Memory B cell (primary cell): ENCODE measurements at places on chromosomes 6 and 20.

GRCh38 chr6:168408504-168409136 is 32.4 kb upstream of the SMOC2 start:
- no peaks in the 10 kb centered on the region for H3K36me3 ChIP-seq
- no peak for DNase-seq
- H3K27me3 ChIP-seq = peaks cover 2% of the 10 kb centered on the region
- H3K4me1 ChIP-seq = no peaks in the 10 kb centered on the region

DNA sequence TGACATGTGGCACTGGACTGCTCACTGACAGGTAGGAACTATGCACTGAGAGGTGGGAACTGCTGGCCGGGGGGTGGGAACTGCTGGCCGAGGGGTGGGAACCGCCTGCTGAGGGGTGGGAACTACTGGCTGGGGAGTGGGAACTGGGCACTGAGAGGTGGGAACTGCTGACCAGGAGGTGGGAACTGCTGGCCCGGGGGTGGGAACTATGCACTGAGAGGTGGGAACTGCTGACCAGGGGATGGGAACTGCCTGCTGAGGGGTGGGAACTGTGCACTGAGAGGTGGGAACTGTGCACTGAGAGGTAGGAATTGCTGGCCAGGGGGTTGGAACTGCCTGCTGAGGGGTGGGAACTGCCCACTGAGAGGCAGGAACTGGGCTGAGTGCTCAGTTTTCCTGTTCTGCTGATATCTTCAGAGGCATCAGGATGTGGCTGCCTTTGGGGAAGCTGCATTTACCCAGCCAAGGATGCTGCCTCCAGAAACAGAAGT is 90.2 kb downstream of the THBS2 start:
- no peak overlapping the region for H3K4me3 ChIP-seq
- H3K27me3 ChIP-seq = peaks cover 3% of the 10 kb centered on the region
- no peak overlapping the region for H3K27ac ChIP-seq
- no peak for DNase-seq

GRCh38 chr6:134358320-134358719 is 40.4 kb upstream of the SGK1 start:
- H3K36me3 ChIP-seq = peaks cover 5% of the 10 kb centered on the region
- no peak overlapping the region for H3K27ac ChIP-seq
- H3K4me1 ChIP-seq = no peaks in the 10 kb centered on the region
- H3K27me3 ChIP-seq = no peaks in the 10 kb centered on the region
- no peak overlapping the region for H3K4me3 ChIP-seq

DNA sequence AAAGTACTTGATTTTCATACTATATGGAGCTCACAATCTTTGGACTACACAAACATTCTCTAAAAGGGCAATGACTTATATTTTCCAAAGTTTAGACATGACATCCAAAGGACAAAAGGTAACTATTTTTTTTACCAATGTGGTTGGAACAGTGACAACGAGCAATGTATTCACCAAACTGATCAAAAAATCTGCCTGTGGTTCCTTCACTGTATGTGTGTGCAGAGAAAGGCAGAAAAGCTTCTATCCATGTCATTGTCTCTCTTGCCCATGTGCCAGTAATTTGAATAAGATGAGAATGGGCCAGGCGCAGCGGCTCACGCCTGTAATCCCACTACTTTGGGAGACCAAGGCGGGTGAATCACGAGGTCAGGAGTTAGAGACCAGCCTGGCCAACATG is 25.5 kb downstream of the MCUR1 start:
- H3K27ac ChIP-seq = no peak overlapping the region
- H3K4me1 ChIP-seq = no peaks in the 10 kb centered on the region
- H3K27me3 ChIP-seq = no peaks in the 10 kb centered on the region
- H3K4me3 ChIP-seq = no peak overlapping the region

DNA sequence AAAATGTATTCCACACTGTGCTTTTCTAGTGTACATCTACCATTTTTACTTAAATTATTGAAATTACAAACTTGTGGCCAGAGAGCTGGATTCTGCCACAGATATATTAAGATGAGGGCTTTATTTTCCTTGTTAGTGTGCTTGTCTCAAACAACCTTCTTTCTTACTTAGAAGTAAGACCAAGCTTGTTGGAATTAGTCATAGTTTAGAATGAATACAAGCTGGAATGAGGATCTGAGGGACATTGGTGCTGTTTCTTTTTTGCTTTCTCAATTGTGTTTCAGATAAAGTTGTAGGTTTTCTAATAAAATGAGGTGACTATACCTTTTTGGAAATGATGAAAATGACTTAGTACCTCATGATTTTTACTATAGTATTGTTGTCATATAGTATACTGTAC is 40.3 kb downstream of the UBR2 start:
- H3K27ac ChIP-seq = no peak overlapping the region
- no peak overlapping the region for H3K4me3 ChIP-seq
- H3K27me3 ChIP-seq = no peaks in the 10 kb centered on the region
- no peak for DNase-seq

GRCh38 chr6:52187098-52187497 is 923 bp downstream of the IL17A start:
- H3K4me3 ChIP-seq = no peak overlapping the region
- H3K27ac ChIP-seq = no peak overlapping the region
- peaks cover 4% of the 10 kb centered on the region for H3K4me1 ChIP-seq
- no peak for DNase-seq
- H3K36me3 ChIP-seq = no peaks in the 10 kb centered on the region
- peaks cover 33% of the 10 kb centered on the region for H3K27me3 ChIP-seq

DNA sequence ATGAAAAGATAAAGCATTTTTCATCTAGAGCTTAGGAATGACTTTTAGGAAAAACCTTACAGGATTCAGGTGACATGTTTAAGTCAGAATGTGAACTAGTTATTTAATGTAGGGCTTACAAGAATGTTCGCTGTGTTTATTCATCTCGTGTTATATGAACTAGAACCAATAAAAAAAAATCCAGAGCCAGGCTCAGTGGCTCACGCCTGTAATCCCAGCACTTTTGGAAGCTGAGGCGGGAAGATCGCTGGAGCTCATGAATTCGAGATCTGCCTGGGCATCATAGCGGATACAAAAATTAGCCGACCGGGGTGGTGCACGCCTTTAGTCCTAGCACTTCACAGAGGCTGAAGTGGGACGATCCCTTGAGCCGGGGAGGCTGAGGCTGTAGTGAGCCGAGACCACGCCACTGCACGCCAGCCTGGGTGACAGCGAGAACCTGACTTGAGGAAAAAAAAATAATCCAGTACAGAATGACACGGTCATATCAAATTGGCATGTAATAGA is 46.3 kb downstream of the OR2B2 start:
- H3K27me3 ChIP-seq = no peaks in the 10 kb centered on the region
- H3K4me3 ChIP-seq = peak overlapping the region; percentile 98
- peaks cover 17% of the 10 kb centered on the region for H3K4me1 ChIP-seq
- no peaks in the 10 kb centered on the region for H3K36me3 ChIP-seq
- no peak for DNase-seq

DNA sequence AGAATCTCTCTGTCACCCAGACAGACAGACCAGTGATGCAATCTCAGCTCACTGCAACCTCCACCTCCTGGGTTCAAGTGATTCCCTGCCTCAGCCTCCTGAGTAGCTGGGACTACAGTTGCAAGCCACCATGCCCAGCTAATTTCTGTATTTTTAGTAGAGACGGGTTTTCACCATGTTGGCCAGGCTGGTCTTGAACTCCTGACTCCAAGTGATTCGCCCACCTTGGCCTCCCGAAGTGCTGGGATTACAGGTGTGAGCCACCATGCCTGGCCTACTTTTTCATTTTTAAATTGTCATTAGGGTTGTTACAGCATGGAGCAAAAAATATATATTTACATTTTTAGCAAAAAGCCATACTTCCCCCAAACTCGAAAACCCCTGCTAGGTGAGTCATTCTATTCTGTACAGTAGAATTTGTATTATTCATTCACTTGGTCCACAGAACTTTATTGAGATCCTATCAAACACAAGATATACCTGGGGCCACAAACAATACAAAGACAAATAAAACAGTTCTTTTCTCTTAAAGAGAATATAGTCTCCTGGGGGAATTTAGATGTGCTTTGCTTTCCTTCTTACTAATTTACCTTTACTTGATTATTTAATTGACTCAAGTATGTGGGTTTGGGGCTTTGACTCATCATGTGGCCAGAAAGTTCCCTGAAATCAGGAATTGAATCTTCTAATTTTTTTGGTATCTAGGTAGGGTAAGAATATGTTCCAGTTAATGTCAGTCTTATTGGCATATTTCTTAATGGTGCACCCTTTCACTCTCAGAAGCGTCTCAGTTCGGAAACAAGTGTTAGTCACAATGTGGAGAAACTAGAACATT is 16.6 kb upstream of the CCND3 start:
- H3K27ac ChIP-seq = peak overlapping the region; percentile 47
- DNase-seq = no peak
- H3K36me3 ChIP-seq = peaks cover 26% of the 10 kb centered on the region
- H3K4me1 ChIP-seq = peaks cover 13% of the 10 kb centered on the region
- no peak overlapping the region for H3K4me3 ChIP-seq

GRCh38 chr6:133705066-133705465 is 183.8 kb upstream of the TCF21 start:
- H3K36me3 ChIP-seq = no peaks in the 10 kb centered on the region
- no peak overlapping the region for H3K27ac ChIP-seq
- DNase-seq = no peak
- no peak overlapping the region for H3K4me3 ChIP-seq
- H3K27me3 ChIP-seq = peaks cover 3% of the 10 kb centered on the region

- no peak overlapping the region for H3K4me3 ChIP-seq
- no peaks in the 10 kb centered on the region for H3K4me1 ChIP-seq
- H3K36me3 ChIP-seq = no peaks in the 10 kb centered on the region
- H3K27ac ChIP-seq = no peak overlapping the region
- DNase-seq = no peak
Measured at GRCh38 chr20:9352739-9353138, 161.7 kb upstream of the LAMP5 start.

DNA sequence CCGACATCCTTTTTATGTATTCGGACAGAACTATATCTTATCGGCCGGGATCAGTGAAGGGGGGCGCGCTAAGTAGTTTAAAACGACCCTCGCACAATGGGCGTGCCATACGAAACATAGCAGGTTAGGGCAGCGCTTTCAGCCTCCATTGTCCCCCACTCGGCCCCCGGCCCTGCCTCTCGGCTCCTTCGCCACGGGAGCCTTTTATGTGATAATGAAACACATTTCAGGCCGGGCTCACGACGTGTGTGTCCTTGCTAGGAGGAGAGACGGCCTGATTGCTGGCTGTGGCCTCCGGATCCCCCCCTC is 5.3 kb downstream of the FOXA2 start:
- no peak for DNase-seq
- peaks cover 24% of the 10 kb centered on the region for H3K27me3 ChIP-seq
- H3K36me3 ChIP-seq = no peaks in the 10 kb centered on the region
- no peaks in the 10 kb centered on the region for H3K4me1 ChIP-seq
- H3K4me3 ChIP-seq = no peak overlapping the region
- no peak overlapping the region for H3K27ac ChIP-seq

DNA sequence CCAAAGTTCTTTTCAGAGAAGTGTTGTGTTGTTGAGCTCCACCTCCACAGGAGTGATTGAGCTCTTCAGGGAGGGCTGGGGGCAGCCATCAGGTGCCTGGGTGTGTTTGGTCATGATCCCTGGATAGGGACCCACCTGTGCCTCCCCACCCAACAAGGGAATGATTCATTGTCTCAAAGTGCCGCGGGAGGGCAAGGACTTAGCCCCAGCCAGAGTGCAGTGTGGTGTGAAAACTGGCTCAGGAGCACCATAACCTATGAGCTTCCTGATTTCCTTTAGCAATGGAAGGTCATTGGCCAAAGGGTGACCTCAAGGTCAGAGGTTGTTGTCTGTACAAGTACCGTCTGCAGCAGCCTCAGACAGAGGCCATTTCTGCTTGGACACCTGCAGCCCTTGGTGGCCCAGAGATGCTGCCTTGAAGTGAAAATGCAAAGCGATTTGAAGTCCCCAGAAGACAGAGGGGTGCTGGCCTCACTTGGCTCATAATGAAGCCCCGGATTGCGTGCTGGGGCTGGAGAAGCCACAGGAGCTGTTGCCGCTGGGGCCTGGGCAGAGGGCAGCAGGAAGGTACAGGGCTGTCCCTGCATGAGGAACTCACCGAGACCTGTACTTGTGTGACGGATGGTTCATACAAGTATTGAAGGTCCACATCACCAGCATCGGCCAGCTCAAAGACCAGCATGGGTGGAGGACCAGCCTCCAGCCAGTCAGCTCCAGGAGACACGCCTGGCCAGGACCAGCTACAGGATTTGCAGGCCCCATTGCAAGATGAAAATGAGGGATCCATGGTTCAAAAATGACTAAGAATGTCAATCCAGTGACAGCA is 100.6 kb upstream of the DUSP22 start:
- H3K4me3 ChIP-seq = no peak overlapping the region
- H3K27me3 ChIP-seq = no peaks in the 10 kb centered on the region
- DNase-seq = no peak
- H3K4me1 ChIP-seq = peaks cover 38% of the 10 kb centered on the region
- no peak overlapping the region for H3K27ac ChIP-seq

DNA sequence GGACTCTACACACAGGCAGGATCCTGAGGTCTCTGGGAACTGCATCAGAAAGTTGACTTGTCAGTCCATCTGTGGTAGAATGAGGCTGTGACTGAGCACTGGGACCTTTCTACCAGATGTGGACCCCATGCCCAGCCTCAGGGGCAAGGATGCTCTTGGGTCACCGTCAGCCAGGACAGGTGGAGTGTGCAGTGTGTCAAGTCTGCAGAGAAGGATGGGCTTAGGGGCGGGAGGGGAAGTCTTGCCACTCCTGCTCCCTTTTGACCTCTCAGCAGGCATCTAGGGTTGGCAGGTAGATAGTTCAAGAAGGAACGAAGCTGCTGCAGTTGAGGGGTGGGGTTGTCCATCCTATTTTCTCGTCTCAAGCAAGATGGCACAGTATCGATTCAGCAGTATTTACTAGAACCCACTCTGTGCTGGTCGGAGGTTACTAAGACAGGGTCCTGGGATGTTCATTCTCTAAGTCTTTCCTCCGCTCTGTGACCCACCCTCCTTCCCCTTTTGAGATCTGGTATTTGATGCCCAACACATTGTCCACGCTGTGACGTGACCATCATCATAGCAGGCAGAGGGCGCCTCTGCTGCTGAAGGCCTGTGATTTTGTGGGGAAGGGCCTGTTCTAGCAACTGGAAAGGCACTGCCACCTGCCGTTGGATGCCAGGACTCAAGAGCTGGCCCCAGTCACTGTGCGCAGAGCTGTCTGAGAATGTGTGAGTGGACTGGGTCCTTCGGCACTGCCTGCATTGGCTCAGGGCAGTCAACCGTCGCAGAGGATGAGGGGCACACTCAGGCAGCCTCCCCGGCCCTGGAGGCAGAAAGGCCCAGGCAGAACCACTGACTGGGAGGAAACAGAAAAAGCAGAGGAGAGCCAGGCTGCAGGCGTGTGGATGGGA is 23.2 kb downstream of the RBCK1 start:
- H3K36me3 ChIP-seq = peaks cover 13% of the 10 kb centered on the region
- no peak for DNase-seq
- no peak overlapping the region for H3K4me3 ChIP-seq
- H3K27me3 ChIP-seq = no peaks in the 10 kb centered on the region

DNA sequence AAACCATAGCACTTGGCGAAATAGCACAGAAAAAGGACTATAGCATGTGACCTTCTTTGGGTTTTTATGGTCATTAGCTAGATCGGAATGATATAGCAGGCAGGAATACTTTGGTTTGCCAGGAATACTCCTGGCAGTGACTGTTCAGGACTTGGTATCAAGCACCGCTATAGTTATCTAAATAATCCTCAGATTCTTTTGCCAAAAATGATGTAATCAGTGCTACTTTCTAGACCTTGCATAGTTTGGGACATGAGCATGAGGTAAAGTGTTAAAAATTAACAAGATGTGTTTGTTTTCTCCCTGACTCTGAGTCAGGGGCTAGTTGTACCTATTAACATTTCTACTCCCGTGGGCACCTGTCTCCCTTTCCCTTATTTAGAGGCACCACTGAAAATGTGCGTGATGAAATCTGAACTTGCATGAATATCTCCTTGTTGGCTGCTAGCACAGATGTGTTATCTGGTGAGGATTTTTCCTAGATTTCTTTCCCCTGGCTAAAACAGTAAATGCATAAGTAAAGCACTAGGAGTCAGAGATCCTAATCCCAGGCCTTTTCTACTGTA is 511.0 kb downstream of the CDKAL1 start:
- no peak overlapping the region for H3K27ac ChIP-seq
- H3K27me3 ChIP-seq = no peaks in the 10 kb centered on the region
- peaks cover 10% of the 10 kb centered on the region for H3K36me3 ChIP-seq
